ENCODE measurements at places on chromosomes 4 and X.

DNA sequence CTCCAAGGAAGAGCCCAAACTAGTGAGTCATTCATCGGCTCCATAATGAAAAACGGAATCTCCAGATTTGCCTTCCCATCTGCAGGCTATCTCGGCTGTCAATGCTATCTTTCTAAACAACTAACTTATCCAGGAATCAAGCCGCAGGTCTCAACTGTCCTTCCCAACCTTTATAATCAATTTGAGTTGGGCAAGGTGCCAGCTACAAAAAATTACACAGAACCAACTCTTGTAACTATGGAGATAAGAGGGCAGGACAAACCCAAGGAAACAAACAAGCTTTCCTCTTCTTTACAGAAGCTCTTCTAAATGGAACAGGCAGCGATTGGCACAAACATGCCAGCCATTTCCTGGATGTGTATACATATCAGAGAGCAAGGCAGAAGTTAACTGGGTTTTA is 61.2 kb upstream of the RAI2 start:
- no peak for DNase-seq

GRCh38 chrX:44244008-44244407 is 99.5 kb downstream of the EFHC2 start:
- peak; percentile 6 for DNase-seq

DNA sequence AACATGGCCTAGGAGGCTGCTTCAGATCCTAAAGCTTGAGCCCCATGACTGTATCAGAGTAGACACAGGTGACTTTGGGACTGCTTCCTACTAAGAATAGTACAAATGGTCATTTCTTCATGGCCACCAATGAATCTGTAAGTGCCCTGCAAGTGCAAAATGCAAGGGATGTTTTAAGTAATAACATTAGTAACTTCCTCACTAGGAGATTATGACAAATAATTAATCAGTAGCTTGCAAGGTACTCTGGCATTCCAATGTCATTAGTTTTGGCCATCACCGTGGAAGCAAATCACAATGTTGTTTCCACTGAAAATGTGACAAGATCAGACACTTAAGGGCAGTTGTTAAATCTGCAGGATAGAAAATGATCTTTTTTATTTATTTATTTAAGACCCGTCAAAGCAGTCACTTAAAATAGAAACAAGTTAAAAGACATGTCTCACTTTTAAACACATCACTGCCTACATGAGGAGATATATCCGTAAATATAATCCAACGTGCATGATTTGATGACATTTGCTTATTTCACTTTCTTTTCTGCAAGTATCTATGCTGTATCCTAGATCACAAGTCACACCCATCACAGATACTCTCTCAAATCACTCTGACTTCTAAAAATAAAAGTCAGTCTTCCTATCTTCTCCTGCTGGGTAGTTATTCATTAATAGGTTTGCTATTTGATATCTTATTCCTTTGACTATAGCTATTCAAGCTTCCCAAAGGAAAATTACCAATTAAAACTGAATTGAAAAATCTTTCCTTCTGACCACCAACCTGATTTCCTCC is 400.6 kb downstream of the IL15 start:
- DNase-seq, result no peak

GRCh38 chr4:85829276-85830051 is 354.5 kb downstream of the ARHGAP24 start:
- no peak for DNase-seq

GRCh38 chrX:110746014-110746413 is 49.6 kb downstream of the CHRDL1 start:
- DNase-seq, result no peak

GRCh38 chr4:107094332-107094731 is 58.2 kb upstream of the DKK2 start:
- DNase-seq, result no peak

- DNase-seq, result no peak
These were observed 20.6 kb downstream of the ZNF721 start for GRCh38 chr4:478373-478772.

DNA sequence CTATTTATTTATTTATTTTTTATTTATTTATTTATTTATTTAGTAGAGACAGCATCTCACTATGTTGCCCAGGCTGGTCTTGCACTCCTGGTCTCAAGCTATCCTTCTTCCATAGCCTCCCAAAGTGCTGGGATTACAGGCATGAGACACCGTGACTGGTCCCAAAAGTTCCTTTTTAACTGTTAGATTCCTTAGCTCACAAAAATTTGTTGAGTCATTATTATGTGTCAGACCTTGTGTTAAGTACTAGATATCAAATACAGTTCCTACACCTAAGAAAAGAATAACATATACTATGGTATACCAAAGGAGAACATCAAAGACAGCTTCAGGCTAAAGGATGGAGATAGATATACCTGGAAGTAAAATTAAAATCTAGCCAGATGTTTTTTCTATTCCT is 11.6 kb downstream of the FGA start:
- no peak for DNase-seq

- DNase-seq, result no peak
These were observed 14.4 kb downstream of the CCDC110 start for GRCh38 chr4:185457136-185457535.

DNA sequence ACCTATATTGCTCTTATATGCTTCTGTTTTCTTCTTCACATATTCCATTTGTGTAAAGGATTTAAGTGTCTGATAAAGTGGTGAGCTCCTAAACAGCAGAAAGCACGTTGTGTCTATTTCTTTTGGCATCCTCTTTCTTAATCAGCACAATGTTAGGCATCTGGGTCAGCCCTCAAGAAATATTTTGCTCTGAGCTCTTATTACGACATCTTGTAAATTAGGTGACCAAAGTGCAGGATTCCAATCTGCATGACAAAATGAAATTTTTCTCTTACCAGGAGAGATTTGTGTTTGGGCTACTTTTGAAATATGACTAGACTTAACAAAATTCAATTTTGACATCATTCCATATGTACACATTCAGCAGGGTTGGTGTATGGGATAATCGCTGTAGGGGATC is 210.0 kb upstream of the IGFBP7 start:
- DNase-seq, result no peak

DNA sequence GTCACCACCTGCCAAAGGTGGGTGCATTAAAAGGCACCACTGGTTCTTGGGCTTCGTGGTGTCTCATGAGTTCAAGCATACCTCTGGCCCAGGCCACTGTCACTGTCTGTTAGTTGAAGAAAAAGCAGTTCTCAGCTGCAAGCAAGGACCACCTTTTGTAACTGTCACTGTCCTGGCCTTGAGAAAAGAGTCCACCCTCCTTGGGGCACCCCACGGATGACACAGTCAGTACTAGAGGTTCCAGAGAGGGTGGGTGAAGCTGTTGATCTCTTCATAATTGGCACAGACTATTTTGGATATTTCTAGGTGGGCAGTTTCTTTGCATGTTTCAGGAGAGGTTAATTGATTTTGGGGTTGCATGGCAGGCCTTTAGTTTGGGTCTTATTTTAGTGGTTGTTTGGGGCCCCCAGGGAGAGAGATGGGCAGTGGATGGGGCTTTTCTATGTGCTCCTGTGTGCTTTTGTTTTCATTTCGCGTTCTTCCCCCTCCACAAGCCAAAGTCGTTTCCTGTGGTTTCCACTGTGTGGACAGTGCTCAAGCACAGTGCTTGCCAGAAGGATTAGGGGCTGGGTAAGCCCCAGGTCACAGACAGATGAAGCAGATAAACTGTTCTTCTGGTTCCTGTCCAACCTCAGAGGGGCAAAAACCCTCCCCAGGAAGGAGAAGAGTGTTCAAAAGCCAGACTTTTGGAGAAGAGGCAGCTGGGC is 156.2 kb upstream of the PPP1R2C start:
- peak; percentile 45 for DNase-seq

DNA sequence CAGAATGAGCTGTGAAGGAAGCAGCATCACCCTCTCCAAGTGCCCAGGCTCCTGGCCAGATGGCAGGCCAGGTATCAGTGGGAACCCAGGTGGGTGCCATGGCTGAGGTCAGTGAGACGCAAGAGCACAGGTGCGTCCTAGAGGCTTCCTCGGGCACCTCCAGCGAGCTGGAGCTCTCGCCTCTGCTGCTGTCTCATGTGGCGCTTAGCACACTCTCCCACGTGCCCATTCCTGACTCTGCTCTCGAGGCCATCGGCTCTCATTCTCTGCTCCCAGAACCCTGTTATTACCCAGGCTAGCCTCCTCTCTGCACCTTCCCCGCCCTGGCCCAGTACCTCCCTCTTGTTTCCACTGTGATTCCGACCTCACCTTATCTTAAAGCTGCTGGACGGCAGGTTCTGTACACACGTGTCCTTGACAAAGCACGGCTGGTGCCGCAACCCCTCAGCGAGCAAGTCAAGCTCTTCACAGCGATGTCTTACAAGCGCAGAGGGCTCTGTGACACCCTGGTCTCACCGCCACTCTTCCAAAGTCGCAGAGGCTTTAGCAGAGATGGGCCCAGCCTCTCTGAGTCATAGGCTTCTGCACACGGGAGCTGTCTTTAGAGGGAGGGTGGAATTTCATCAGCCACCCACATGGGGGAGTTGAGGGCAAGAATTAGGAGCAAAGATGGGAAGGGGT is 15.4 kb upstream of the MSANTD1 start:
- DNase-seq, result no peak

DNA sequence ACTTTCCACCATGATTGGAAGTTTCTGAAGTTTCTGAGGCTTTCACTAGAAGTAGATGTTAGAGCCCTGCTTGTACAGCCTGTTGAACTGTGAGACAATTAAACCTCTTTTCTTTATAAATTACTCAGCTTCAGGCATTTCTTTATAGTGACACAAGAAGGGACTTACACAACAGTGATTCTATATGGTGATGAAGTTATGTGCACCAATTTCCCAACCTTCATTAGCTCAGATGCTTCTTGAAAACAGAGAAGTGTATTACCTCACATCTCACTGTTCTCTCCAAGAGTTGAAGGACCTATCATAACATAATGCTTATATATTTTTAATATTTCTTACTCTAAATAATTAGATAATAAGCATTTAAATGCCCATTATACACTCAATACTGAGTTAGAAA is 202.1 kb upstream of the ANXA10 start:
- no peak for DNase-seq

- DNase-seq, result no peak
These were observed 92.8 kb downstream of the EVC2 start for GRCh38 chr4:5615496-5616075.

- DNase-seq, result no peak
These were observed 9.0 kb upstream of the TSPYL2 start for GRCh38 chrX:53073115-53073586.

DNA sequence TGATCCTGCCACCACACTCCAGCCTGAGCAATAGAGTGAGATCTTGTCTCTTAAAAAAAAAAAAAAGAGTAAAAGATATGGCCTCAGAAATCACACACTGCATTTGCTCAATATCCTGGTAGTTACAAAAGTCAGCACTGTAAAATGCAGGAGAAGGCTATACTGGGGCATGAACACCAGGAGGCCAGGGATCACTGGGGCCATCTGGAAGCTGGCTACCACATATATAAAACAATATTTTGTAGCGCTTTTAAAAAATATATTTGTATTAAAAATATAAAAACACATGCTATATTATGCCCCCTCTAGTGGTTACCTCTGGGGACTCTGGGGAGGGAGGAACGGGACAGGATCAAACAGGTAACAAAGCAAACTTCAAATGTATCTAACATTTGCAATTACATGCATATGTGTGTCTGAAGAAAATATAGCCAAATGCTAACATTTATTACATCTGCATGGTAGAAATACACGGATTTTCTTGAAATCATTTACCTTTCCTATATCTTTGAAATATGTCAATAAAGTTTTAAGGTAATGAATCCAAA is 4.0 kb downstream of the C4orf46 start:
- DNase-seq, result peak; percentile 37

DNA sequence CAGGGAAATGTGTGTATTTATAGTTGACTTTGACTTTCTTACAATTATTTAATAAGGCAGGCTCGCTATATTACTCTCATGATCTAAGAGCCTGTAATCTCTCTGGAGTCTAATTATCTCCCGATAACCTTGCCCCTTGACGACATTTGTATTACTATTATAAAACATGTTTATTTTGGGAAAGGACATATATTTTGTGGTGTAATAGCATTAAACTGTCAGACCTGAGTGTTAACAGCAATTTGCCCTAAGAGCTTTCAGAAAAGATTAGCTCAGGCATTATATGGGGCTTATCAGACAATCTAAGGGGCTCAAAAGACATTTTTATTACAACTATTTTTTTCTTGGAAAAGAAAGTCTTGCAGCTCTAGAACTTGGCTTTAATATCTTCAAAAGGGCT is 427.9 kb upstream of the SLIT2 start:
- DNase-seq, result no peak

DNA sequence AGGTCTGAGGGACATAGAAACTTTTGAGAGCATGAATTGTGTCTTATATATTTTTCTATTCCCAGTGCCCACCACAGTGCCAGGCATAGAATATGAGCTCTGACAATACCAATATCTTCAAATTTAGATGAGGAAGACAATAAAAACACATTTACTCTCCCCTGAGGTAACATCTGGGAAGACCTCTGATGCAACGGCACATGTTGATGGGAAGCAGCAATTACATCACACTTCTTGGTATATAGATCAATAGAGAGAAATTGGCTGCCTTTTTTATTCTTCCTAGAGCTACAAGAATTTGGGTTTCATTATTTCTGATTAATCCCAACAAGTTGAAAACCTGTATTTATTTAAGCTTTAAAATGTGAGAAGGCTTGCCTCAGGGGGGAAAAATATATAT is 67.4 kb upstream of the SMAD1 start:
- DNase-seq, result no peak

- peak; percentile 64 for DNase-seq
These were observed 64.8 kb upstream of the STOX2 start for GRCh38 chr4:183840311-183840710.

- peak; percentile 47 for DNase-seq
These were observed 41.1 kb downstream of the LUZP4 start for GRCh38 chrX:115330498-115331168.

GRCh38 chr4:158796370-158797140 is 27.7 kb downstream of the FNIP2 start:
- DNase-seq, result no peak

GRCh38 chrX:9948406-9948805 is 18.8 kb upstream of the CLDN34 start:
- no peak for DNase-seq

GRCh38 chr4:60296386-60296785 is 903.7 kb upstream of the ADGRL3 start:
- no peak for DNase-seq

DNA sequence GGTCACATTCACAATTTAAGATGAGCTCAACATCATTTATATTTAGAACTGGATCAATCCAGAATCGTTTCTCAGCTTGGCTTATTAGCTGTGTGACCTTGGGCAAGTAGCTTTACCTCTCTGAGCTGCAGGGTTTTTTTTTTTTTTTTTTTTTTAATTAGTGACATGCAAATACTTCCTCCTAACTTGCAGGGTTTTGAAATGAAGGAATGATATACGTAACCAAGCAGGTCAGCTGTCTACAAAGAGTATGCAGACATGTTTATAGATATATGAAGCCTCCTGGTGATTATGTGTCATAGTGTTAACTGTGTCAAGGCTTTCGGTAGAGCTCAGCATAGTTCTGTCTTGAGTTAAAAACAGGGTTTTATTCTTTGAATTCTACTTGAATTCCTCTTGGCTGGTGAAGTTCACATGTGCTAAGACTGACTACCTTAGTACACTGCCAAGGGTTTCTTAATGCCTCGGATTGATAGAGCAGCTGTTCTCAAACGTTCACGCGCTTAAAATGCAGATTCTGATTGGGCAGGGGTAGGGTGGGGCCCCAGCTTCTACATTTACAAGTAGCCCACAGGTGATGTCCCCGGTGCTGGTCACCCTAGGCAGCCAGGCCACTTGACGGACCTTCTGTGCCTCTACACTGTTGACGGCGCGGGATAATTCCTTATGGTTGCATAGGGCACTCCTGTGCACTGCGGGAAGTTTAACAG is 654 bp upstream of the STS start:
- DNase-seq, result peak; percentile 26

GRCh38 chr4:139684351-139684750 is 18.7 kb downstream of the MGST2 start:
- DNase-seq, result no peak

- no peak for DNase-seq
These were observed 635.6 kb downstream of the TRAM1L1 start for GRCh38 chr4:116449764-116450163.
